ENCODE measurements at places on chromosomes 12 and 14. TPM values are rescaled to one million over a fixed set of nuclear protein-coding genes. Genes with fewer than 3 reads are reported as not detected.

- no peaks in the 10 kb centered on the region for H3K27me3 ChIP-seq
- no peak for DNase-seq
- H3K36me3 ChIP-seq, result no peaks in the 10 kb centered on the region
- H3K4me3 ChIP-seq, result no peak overlapping the region
- H3K4me1 ChIP-seq, result peaks cover 70% of the 10 kb centered on the region
Measured at GRCh38 chr12:57838594-57839302, 7.8 kb downstream of the CTDSP2 start.

GRCh38 chr12:102676812-102677211 lies 196.4 kb upstream of the IGF1 start:
- H3K36me3 ChIP-seq, result no peaks in the 10 kb centered on the region
- H3K27me3 ChIP-seq, result no peaks in the 10 kb centered on the region
- no peak for DNase-seq
- H3K4me1 ChIP-seq, result no peaks in the 10 kb centered on the region
- no peak overlapping the region for H3K4me3 ChIP-seq

- H3K27ac ChIP-seq, result no peak overlapping the region
- no peak overlapping the region for H3K4me3 ChIP-seq
- H3K27me3 ChIP-seq, result no peaks in the 10 kb centered on the region
- DNase-seq, result no peak
Measured at GRCh38 chr14:103547941-103548462, 14.5 kb downstream of the BAG5 start.

AQP6 gene
- not detected for total RNA-seq
